ENCODE measurements at places on chromosomes 7 and 10.

DNA sequence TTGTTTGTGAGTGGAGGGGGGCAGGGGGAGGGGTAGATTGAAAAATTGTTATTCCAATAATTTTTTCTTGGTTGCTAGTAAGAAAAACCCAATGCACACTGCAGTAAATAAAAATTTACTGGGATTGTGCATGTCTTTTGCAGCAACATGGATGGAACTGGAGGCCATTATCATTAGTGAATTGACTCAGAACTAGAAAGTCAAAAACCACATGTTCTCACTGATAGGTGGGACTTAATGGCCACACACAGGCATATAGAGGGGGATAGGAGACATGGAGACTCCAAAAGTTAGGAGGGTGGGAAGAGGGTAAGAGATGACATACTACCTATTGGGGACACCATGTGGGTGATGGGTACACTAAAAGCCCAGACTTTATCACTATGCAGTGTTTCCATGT is 67.2 kb downstream of the BUB3 start:
- DNase-seq = no peak

DNA sequence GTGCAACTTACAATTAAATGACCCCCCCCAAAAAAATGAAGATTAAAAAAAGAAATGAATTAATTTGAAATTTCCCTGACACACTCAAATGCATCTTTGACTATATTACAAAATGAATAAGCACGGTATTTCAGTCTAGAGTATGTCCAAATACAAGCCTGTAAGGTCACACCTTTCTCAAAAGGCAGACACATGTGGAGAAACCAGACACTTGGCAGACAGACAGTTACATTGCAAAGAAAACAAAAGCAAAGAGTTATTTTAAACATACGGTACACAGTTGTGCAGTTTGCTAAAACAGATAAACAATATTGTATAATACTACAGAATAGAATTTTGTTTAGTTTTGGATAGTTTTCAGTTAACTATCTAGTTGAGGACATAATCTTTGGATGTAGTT is 153.0 kb downstream of the ATE1 start:
- no peak for DNase-seq

- DNase-seq = peak; percentile 18
Measured at GRCh38 chr7:31476073-31476745, 37.7 kb upstream of the ITPRID1 start.

DNA sequence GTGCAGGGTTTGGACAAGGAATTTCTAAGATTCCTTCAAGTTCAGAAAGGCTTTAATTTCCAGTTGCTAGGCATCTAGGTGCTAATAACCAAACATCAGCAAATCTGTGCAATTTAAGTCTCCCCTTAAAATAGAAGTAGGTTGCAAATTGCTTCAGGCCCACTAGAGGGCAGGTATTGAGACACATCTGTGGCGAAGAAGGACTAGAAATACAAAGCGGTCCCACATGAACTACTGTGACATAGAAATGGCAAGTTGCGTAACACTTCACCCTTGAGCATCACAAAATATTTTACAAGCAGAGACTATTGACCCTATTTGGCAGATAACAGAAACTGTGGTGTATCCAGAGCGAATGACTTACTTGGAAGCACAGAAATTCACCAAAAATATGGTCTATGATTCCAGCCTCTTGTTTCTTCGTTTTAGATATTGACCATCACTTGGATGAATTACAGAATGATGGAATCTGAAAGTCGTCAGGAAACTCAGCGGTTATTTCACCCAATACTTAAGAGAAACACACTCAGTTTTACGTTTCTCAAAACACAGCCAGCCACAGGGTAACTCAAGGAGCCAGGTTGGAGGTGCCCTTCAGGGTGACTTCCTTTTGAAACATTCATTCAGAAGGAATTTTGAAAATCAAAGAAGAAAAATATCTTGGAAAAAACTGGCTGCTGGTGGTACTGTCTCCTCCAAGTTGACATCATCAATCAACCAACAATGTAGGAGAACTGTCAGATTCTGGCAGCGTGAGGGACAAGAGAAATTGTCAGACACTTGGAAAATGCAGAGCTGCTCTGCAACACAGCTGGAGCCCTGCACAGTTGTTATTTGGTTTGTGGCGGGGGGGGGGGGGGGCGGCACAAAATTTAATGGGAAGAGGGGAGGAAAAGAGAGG is 256.3 kb upstream of the MINDY3 start:
- DNase-seq = no peak

- DNase-seq = no peak
Measured at GRCh38 chr10:120456626-120457430, at the start of gene PLPP4. Gene PLPP4, plus strand, starts transcription at chr10:120457227. Its CDS starts 79 bp downstream, at chr10:120457306.

DNA sequence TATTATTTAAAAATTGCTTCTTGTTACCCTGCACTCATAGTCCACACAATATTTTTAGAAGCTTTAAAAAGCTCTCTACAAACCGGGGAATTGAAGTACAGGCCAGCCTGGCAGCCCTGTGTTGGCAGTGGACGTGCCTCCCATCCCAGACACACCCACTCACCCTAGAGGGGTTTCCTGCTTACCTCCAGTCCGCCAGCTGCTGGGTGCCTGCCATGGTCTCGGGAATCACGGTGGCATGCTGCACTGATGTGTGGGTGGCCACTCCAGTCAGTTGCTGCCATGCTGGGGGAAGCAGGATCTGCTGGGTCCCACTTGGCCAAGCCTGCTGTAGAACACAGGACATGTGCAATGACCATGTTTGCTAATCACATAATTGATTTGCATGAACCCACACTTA is 80.4 kb downstream of the CLEC2L start:
- no peak for DNase-seq

DNA sequence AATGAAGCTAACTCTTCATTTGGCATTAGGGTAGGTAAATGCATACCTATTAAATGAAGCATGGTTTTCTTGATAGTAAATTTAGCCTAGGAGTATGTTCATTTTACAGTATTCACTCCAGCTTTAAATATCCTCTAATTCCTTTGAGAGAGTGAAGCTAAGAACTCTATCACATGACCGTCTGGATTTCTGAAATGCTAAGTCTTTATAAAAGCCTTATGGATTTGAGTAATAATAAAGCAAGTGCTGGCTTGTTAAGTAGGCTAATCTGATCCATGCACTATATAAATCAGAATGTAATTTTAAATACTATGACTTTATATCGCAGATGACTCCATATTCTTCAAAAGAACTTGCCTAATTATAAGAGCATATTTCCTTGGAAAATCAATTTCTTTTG is 64.8 kb downstream of the REEP3 start:
- peak; percentile 9 for DNase-seq

DNA sequence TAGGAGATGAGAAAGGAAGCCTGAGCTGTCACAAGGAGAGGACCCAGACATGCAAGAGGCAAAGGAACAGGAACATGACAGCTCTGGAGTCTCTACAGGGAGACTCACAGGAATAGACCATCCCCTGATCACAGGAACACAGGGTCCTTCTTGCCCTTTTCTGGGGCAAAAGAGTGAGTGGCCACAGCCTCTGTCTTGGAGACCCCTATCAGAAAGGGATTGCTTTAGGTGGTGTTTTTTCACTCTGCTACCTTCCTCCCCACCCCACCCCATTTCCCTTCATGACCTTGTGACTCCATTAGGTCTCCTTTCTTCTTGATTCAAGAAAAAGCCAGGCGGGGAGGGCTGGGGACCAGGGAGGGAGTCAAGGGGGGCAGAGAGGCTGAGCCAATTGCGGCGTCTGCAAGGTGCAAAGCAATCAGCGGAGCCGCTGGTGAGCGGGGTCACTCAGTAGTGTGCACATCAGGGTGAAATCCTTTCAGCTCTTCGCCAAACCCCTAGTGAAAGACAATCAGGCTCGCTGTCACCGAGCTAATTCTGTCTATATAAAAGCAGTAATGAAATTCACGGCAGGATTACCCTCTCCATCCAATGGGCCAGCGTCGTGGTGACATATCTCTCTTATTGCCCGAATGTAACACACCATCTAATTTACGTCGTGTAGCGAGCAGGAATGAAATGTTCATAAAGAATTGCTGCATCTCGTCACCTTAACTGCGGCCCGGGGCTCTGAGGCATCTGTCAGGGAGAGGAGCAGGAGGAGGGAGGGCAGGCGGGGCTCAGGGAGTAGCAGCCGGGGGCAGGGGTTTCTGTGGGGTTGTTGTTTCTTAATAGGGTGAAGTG is 31.5 kb upstream of the BTRC start:
- DNase-seq = peak; percentile 31

GRCh38 chr10:66187053-66187733 is 738.6 kb upstream of the LRRTM3 start:
- no peak for DNase-seq

DNA sequence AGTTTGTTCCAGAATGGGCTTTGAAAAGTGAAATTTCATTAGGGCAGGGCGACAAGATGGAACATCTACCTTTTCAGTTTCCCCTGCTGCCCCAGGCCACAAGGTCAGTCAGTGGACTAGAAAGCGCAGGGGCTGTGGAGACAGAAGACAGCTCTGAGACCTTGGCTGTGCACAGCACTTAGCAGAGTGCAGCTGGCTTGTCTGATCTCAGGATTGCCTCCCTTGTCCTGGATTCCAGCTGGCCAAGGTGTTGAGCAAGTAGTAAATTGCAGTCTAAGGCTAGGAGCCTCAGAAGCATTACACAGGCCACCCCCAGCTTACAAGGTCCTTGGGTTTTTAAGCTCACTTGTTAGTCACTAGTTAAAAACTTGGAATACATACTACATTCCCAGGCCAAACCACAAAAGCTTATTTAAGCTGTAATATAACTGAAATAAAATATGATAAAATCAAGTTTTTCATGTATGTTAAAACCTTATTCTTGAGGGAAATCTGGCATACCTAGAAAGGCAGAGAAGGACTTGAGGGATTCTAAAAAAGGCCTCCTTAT is 67.3 kb upstream of the NPY start:
- no peak for DNase-seq

GRCh38 chr7:35437619-35438275 is 183.8 kb upstream of the TBX20 start:
- no peak for DNase-seq
